ENCODE measurements at places on chromosomes 6 and 20.

- DNase-seq = no peak
These were observed 23.5 kb downstream of the GFOD1 start for GRCh38 chr6:13463941-13464340.

DNA sequence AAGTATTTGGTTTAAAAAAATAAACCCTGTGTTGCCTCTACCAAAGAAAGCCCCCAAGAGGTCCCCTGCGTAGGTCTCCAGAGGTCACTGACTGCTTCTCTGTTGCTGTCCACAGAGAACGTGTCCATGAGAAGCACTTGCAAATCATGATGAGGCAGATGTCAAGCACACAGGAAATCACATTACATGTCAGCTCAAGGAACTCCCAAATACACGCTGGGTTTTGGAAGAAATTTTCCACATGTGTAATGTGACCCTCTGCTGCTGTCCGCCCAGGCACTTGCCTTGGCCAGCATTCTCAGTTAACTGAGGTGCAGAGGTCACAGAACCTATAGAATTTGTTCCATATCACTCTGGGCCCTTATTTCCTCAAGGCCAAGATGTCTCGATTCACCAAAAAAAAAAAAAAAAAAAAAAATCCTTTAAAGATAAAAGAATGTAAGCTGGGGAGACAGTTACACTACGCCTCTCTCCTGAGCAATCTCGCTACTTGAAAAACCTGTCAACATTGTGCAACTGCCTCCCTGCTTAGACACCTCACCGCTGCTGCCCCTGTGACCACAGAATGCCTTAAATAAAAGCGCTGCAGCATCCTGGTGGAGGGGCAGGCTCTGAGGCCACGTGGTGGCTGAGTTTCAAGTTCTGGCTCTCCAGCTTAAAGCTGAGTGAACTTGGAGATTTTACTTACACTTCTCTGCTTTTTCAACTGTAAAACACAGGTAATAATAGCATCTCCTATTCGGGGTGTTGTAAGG, 42.3 kb downstream of the SLC22A23 start:
- DNase-seq = no peak

DNA sequence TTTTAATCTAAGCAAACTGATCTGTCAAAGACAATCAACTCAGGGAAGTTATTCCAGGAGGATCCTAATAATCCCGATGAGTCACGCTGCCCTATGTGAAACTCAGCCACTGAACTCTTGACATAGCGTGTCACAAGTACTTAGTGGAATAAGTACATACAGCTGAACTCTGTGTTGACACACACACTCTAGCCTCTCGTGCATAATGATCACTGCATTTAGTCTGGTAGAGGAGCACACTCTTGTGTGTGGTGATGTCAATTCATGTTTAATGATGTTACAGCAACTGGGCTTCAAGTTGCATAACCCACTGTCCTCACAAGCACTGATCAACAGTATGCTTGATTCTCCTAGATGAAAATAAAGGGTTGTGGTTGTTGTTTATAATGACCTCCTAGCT, 148.3 kb downstream of the HACE1 start:
- peak; percentile 96 for DNase-seq

GRCh38 chr6:21800948-21801438, 207.4 kb downstream of the SOX4 start:
- DNase-seq = peak; percentile 28

- DNase-seq = no peak
These were observed 368.6 kb downstream of the CDH26 start for GRCh38 chr20:60326821-60327220.

GRCh38 chr6:160138839-160139419, 17.3 kb downstream of the SLC22A1 start:
- DNase-seq = no peak

DNA sequence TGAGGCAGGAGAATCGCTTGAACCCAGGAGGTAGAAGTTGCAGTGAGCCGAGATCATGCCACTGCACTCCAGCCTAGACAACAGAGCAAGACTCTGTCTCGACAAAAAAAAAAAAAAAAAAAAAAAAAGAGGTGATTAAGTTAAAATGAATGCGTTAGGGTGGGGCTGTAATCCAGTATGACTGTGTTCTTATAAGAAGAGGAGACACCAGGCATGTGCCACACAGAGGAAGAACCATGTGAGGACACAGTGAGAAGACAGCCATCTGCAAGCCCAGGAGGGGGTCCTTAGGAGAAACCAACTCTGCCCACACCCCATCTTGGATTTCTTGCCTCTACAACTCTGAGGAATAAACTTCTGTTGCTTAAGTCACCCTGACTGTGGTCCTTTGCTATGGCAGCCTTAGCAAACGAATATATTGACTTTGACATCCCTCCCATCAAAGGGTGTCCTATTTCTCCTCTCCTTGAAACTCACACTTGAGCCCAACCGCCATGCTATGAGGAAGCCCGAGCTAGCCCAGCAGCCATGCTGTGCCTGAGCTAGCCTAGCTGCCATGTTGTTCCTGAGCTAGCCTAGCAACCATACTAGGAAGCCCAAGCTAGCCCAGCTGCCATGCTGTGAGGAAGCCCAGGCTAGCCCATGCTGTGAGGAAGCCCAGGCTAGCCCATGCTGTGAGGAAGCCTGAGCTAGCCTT, 15.8 kb upstream of the PPP1R16B start:
- DNase-seq = no peak

DNA sequence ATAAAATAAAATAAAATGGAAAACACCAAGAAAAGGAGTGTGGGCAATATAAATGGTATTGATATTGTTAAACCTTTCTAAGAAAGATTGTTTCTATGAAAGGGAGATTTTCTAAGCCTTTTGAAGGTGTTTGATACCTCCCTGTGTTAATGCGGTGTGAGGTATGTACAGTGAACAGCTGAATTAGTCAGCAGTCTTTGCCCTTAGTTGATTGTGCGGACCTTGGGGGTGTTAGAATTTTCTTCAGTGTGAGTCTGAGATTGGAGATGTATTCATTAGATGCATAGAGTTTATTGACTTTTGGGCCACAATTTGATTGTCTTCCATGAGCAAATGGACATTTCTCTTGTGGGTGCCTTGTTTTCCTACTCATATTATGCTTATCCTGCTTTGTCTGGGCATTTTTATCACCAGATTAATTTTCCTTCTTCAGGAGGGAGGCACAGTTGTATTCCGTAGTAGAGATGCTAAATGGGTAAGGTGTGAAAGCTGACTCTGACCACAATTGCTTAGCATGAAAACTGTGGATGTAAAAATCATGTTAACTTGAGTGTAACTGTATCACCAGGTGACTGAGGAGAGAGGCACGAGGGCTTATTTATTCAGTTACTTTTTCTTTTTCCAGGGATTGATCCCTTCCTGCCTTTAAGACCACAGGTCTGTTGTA, 42.2 kb downstream of the CDYL start:
- no peak for DNase-seq

GRCh38 chr6:148166339-148166968, 176.2 kb upstream of the SASH1 start:
- peak; percentile 70 for DNase-seq

DNA sequence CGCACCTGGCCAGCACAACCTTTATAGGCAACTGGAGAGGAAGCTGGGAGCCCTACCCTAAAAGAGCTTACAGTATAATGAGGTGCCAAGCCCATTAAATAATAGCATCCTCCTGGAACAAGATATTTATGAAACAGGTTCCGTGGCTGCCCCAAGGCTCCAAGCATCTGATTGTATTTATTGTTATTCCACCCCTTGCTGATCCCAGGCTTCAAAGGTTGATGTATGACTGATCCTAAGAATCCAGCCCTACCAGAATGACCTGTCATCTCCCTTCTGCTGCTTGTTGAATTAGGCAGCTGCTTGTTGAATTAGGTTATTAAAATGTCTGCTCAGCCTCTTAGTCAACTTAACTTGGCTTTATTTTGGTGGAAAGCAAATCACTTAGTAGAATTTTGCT, 35.2 kb upstream of the SASH1 start:
- DNase-seq = peak; percentile 34

GRCh38 chr6:56370561-56371211, 123.3 kb upstream of the COL21A1 start:
- peak; percentile 66 for DNase-seq

DNA sequence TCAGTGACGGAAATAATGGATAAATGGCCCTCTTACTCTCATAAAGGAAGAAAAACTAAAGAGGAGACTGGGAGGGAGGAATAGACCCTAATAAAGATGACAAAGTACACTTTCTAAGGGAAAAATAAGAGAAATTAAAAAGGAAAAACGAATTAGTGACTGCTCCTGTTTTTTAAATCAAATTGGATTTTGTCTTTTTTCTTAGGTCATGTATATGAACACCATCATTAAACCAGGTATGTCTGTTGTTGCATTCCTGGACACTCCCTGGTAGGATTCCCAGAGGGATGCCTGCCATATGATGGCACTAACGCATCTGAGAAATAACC, 59.4 kb upstream of the BTN3A2 start:
- DNase-seq = no peak

- DNase-seq = no peak
These were observed 940.5 kb upstream of the MANEA start for GRCh38 chr6:94636780-94637385.

GRCh38 chr6:35064290-35064689, 76.8 kb downstream of the TCP11 start:
- DNase-seq = no peak

GRCh38 chr20:56636716-56637115, 7.6 kb downstream of the TFAP2C start:
- no peak for DNase-seq

GRCh38 chr6:169263836-169264608, 10.4 kb upstream of the THBS2 start:
- DNase-seq = peak; percentile 59

- DNase-seq = peak; percentile 88
These were observed at the start of gene RIPPLY2 for GRCh38 chr6:83853178-83854000. RIPPLY2 (plus strand) TSS chr6:83853360; CDS start chr6:83853417, 57 bp downstream.

DNA sequence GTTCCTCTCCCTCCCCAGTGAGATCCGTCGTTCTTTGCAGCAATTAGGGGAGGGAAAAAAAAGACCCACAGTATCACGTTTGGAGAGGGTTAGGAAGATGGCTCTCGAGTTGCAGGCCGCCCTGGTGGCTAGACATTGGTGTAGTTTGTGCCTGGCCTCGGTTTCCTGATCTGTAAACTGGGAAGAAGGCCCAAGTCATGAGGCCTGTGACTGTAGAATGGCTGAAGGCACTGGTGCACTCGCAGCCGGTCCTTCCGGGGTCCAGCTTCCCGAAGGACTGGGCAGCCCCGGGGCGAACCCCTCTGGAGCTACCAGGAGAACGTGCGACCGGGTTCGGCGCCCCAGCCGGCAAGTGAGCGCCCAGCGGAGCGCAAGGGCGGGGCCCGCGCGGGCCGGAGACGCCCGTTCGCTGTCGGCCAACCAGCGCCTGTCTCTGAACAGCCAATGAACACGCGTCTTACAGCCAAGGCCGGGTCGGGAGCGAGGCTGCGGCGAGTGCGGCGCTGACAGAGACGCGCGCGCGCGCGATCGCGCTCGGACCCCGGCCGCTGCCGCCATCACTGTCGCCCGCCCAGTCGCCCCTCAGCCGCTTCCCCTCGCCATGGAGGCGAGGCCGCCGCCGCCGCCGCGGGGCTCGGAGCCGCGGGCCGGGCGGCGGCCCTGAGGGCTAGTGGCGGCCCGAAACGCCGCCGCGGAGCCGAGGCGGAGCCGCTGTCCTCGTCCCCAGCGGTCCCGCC, at the start of gene PTPRA:
Gene PTPRA, plus strand, starts transcription at position 472 of the 737 bp plus-strand sequence. CDS start 90,797 bp downstream, outside the sequence.
- peak; percentile 92 for DNase-seq

DNA sequence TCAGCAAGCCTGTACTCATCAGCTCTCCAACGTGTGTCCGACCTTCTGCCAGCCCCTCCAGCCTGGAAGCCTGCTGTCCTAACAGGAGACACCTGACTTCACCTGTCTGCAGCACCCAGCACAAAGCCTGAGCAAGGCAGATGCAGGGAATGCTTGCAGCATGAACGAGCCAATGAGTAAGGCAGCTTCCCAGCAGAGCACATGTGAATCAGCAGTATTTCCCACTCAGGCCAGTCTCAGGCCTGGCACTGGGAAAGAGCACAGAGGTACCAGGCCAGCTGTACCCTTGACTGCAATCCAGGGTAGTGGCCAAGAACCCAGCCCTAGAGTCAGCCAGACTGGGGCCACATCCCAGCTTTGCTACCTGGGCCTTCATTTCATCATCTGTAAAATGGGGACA, 120.8 kb downstream of the MAFB start:
- DNase-seq = no peak

DNA sequence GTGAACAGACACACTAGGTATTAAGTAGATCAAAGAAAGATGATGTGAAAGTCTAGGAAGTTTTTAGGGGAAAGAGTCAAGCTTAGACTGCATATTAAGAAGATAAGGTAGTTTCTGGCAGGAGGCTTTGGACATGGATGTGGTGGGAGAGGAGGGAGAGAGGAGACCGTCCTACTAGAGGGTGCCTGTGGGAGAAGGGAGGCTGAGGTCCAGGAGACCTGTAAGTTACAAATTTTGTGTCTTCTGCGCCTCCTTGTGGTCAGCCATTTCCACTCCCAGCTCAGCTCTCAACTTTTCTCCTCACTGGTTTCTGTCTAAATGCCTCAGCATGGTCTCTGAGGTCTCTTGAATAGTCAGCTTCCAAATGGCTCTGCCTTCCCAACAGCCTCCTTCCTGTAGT, 193.5 kb downstream of the UNC5CL start:
- DNase-seq = peak; percentile 16

GRCh38 chr6:19869464-19869863, 32.3 kb downstream of the ID4 start:
- no peak for DNase-seq

- no peak for DNase-seq
These were observed 37.2 kb upstream of the TSPYL1 start for GRCh38 chr6:116316772-116317467.

- no peak for DNase-seq
These were observed 14.4 kb downstream of the PREX1 start for GRCh38 chr20:48813446-48813747.

DNA sequence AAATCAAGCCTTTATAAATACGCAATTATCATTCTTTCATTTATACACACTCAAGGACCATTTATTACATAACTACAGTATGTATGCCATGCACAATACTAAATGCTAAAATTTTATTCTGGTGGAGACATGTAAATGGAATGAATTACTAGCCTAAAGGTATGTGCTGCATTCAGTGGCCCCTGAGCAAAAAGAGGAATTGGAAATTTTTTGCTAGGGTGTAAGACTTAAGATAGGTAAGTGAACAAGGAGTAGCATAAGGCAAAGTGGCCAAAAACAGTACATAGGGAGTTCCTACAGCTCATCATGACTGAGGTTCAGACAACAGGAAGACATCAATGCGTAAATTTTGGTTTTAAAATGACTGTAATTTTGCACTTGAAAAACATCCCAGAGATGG, 2.3 kb upstream of the MTFR2 start:
- no peak for DNase-seq

- DNase-seq = no peak
These were observed 15.6 kb upstream of the RIPK1 start for GRCh38 chr6:3052481-3053230.

DNA sequence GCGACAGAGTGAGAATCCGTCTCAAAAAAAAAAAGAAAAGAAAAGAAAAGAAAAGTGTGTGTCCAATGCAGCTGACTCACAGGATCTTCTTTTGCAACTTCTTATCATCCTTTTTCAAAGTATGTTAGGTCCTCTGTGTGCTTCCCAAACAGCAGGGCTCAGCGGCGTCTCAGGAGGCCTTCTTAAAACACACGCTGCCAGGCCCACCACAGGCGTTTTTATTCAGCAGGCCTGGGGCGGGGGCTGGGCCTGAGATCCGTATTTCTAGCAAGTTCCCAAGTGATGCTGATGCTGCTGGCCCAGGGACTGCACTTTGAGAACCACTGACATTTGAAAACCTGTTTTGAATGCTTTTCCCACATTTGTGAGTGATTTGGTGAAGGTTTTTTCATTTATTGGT, 57.1 kb downstream of the PSMG4 start:
- no peak for DNase-seq

- no peak for DNase-seq
These were observed 115.1 kb upstream of the SOX4 start for GRCh38 chr6:21478411-21478810.
